ENCODE measurements at places on chromosomes 16 and 17.

DNA sequence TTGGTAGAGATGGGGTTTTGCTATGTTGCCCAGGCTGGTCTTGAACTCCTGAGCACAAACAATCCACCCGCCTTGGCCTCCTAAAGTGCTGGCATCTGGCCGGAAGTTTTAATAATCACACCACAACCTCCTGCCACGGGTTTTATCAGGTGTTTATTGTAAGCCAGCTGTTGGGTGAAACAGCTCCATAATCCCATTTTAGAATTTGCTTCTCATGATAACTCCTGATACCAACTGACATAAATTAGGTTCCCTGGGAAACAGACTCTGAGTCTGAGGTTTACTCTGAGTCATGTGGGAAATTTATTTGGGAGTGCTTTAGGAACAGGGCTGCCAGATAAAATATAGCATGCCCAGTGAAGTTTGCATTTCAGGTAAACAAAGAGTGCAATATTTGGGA is 122.6 kb upstream of the MED13 start:
- DNase-seq = no peak

GRCh38 chr17:33811004-33811760 is 443.9 kb upstream of the CCL2 start:
- no peak for DNase-seq

DNA sequence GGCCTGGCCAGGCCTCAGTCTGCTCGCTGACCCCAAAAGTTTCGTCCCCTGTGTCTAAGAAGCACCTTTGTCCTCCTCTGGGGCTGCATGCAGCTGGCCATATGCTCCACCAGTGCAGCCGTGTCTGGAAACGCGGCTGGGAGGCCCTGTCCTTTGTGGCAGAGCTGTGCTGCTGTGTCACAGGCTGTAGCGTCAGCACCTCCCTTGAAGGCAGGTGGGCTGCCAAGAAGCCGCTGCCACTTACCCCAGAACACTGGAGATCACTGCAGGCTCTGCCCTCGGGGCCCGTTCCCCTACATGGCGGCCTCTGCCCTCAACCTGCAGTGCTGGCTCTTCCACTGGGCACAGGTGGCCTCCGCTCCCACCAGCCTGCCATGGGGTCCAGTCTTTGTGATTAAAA is 15.7 kb upstream of the MC1R start:
- no peak for DNase-seq

DNA sequence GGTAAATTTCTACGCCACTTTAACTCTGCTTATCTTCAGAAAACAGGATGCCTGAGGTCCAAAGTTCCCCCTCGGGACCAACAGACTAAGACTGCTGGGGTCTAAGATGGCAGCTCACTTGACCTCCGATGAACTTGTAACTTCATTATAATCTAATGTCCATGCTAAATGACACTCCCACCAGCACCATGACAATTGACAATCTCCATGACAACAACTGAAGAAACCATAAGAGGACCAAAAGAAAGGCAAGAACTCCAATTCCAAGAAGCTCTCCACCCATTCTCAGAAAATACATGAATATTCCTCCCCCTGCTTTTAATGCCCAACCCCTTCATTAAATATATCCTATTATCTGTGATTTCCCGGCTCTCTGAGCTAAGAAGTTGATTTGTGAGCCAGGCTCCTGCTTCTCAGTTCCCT is 7.5 kb downstream of the CCL4 start:
- no peak for DNase-seq

DNA sequence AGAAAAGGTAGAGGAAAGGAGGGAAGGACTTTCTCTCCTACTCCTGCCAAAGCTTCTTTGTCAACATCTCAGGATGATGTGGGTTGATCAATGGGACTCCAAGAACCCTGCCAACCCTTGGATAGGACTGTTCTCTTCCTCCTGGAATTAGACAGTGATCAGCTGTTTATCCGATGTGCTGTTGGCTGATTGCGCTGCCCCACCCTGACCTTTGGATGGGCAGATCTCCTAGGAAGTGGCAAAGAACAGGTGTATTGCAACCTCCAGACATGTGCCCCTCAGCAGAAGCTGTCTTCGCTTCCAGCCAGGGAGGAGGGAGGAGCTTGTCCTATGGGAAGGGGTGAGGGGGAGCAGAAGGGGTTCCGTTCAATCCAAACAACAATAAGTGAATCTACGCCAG is 30.5 kb downstream of the SLC5A11 start:
- DNase-seq = no peak

DNA sequence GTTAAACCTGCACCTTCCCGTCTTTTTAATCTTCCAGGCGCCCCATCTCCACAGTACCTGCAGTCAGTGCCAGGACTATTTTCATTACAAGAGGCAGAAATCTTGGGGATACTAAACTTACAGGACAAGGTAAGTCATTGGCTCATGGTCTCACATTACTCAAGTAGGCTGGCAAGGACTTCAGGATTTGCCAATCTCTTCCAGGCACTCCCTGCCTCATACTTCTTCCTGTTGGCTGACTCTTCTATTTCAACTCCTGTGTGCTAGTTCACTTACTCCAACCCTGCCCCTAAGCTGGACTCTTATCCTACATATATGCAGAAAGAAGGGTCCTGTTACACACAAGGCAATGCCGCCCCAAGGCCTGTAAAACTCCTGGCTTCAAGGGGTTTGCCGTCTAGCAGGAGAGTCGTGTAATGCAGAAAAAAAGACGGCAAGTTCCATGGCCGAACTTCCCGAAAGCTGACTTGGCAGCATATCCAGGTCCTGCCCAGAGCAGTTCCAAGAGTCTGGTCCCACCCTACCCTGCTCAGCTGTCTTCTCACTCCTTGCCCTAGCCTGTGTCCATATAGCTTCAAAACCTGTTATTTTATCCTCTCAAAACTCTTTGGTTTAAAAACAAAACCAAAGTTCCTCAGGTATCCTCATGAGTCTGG is 14.8 kb downstream of the ERN1 start:
- no peak for DNase-seq

GRCh38 chr16:53832896-53833544 is 129.1 kb downstream of the FTO start:
- no peak for DNase-seq

- no peak for DNase-seq
Observed at GRCh38 chr16:82432261-82432660, 194.5 kb upstream of the CDH13 start.

DNA sequence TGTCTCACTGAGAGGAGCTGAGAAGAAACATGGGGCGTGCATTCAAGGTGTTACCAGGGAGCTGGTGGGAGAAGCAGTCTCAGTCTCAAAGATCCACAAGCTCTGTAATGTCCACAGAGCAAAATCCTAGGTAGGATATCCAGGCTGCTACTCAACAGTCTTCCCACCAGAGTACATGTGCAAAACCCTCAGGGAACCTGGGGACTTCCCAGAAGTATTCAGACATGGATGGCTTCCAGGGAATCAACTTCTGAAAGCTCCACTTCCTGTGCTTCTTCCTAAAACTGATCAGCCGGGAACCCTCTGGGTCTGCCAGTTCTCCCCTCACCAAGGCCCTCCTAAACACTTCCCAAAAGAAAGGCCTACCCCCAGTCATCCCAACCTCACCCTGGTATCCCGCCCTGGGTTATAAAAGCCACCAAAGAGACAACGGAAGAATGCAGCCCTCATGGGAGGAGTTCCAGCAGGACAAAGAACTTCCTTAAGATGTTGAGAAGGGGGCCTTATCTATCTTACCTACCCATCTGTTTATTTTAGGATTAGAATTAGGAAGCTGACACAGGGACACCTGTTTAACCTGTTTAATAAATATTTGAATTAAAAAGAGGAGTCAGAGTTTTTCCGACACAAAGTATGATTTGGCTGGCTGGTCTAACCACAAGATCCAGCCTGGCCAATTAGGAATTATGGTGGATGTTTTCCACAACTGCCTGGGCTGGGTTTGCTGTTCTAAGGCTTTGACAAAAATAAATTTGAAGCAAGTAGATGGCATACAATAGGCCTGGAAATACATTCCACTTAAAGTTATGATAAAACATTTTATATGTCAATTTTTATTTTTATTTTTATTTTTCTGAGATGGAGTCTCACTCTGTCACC is 37.0 kb downstream of the CUEDC1 start:
- no peak for DNase-seq

DNA sequence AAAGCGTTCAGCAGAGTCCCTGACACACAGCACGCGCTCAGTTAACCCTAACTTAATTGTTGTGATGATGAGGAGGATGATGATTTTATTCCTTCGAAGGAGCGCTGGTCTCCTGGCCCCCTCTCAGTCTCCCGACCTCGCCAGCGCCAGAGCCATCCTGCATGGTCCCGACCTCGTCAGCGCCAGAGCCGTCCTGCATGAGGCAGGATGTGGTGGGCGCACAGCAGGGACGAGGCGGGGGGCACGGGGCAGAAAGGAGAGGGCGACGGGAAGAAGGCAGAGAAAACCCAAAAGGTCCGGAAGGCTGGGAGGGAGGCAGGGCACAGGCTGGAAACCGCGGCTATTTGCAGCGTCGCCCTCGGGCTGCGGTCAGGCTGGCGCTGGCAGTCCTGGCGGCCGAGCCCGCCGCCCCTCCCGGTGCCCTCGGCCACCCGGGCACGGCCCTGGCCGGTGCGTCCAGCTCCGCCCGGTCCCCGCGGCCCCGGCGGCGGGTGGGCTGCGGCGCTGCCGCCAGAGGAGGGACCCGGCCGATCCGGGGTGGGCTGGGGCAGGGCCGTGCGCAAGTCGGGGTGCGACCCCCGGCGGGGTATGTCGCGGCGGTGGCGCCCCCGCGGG is 3.0 kb upstream of the TAC4 start:
- no peak for DNase-seq

- DNase-seq = no peak
Observed at GRCh38 chr16:81158964-81159363, 62.8 kb upstream of the GCSH start.

- DNase-seq = no peak
Observed at GRCh38 chr16:48525201-48526057, 84.6 kb downstream of the N4BP1 start.

- no peak for DNase-seq
Observed at GRCh38 chr16:17773698-17774101, 302.9 kb upstream of the XYLT1 start.

- DNase-seq = no peak
Observed at GRCh38 chr17:10234033-10234432, 35.6 kb upstream of the GAS7 start.

GRCh38 chr17:70855401-70856054 is 686.2 kb downstream of the KCNJ2 start:
- DNase-seq = peak; percentile 77

- no peak for DNase-seq
Observed at GRCh38 chr16:85172455-85173145, 60.3 kb upstream of the CIBAR2 start.

DNA sequence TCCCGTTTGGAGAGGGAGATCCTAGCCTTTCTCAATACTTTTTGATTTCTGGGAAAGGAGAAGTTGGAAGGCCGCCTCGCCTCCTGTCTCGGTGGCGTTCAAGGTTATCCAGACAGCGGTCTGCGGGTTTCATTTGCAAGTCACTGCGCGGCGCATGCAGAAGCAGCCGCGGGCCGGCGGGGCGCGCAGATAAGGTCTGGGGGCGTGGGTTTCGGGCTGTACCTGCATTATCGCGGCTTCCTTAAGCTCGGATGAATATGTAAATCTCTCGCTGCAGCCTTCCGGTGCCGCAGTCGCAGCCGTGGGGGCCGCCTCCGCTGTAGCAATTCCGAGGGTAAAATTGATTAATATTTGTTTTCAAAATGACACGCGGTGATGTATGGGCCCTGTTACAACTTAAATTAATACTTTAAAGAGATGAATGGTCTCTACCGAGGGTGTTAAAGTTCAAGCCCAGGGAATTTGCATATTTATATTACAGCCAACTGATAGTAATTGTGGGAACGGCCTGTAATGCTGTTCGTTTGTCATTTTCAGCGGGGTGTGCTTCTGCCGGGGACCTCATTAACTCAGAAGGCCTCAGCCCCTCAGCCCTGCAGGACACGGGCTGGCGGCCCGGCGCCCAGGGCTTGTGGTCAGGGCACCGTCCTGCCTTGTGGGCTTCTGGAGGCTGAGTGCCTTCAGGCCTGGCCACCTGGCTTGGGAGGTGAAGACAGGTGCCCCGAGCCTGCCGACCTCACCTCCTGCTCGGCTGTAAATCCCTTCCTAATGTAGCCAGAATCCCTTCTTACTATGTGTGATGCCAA is 99.4 kb downstream of the CYLD start:
- DNase-seq = no peak

DNA sequence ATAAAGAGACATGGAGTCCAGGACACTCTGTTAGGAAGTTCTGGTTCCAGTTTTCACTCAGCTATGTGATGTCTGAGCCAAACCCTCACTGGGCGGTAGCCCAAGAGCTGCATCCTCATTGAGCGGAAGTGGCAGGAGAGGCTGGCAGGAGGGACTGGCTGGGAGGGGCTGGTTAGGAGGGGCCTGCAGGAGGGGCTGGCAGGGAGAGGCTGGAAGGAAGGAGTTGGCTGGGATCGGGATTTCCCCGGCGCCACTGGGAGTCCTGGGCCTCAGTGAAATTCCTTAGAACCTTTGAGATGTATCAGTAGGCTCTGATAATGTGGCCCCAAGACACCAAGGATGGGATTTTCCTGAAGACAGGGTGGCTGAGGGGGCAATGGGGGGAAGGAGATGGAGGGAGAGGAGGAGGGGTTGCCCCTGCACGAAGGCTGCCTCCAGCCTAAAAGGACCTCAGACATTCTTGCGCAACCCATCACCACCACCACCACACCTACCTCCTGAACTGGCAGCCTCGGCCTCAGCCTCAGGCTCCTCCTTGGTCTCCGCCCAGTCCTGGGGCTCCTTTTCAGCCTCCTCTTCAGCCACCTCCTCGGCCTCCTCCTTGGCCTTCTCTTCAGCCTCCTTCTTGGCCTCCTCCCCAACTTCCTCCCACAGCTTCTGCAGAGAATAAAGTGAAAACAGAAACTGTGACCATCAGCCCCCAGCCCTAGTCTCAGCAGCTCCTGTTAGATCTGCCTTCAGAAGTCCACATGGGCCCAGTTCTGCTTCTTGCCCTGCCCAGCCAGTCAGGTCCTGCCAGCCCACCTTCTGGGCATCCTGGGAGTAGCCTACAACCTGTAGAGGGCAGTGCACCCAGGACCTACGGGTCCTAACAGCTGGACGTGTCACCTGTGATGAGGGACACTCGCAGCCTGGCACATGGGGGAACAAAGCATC is 31.7 kb downstream of the CNGB1 start:
- no peak for DNase-seq

DNA sequence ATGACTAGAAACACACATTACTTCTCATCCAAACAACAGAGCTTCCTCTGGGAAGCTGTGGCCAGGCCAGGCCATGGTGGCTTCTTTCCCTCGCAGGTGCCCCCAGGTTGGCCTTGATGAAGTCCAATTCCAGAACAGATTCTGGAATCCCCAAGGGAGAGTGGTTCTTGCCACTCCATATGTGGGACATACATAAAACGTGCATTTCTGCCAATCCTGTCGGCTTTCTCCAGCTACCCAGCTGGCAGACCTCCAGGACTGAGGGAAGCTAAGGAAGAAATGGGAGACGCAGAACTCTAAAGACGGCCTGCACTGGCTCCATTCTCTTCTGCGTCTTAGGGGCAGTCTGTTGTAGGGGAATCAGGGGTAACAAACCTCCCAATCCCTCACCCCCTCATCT is 219.2 kb upstream of the CDH5 start:
- DNase-seq = no peak

Data from NCI-H1105 (cell line).